ENCODE measurements at places on chromosomes 7 and 10.

- DNase-seq, result no peak
- no peak overlapping the region for H3K4me3 ChIP-seq
- no peaks in the 10 kb centered on the region for H3K27me3 ChIP-seq
- H3K4me1 ChIP-seq, result peaks cover 12% of the 10 kb centered on the region
Measured at GRCh38 chr7:41709621-41710020, 6.7 kb upstream of the INHBA start.

DNA sequence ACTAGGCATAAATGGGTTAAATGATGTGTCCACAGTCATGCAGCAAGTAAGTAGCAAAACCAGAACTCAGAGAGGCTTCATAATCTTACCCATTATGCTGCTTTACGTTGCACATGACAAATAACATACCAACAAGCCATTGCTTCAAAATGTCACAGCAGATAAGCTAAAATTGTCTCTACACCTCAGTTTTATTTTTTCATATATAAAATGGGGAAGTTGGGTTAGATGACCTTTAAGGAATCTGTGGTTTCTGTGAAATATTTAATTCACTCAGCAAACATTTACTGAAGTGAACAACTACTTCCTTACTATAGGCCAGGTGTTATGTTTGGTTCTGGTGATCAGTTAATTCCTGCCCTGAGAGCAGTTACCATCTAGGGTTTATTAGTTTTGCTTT, 2.2 kb upstream of the ASCC1 start:
- DNase-seq, result no peak
- peak overlapping the region; percentile 12 for H3K4me3 ChIP-seq
- no peaks in the 10 kb centered on the region for H3K27me3 ChIP-seq
- peak overlapping the region; percentile 63 for H3K27ac ChIP-seq
- H3K4me1 ChIP-seq, result peaks cover 44% of the 10 kb centered on the region

DNA sequence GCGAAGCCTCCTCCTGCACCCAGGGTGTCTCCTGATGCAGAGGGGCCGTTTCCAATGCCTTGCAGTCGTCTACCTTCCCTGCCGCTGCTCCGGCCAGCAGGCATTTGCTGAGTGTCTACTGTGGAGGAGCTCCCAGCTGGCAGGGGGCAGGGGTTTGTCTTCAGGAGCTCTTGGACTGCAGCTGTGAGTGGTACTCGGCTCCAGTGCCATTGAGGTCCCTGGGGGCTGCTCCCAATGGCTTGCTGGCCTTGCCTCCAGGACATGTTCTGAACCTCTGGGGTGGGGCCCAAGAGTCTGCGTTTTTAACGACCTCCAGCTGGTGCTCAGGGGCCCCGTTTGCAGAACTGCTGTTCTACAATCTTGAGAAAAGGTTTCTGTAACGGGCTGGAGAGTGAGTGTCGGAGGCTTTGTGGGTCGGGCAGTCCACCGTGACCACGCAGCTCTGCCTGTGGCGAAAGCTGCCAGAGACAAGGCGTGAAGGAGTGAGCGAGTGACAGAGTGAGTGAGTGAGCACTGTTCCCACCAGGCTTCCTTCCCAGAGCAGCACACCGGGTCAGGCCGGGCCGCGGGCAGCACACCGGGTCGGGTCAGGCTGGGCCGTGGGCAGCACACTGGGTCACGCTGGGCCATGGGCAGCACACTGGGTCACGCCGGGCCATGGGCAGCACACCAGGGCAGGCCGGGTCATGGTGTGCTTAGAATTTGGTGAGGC, 520.2 kb downstream of the PTPRN2 start:
- no peaks in the 10 kb centered on the region for H3K36me3 ChIP-seq
- H3K4me3 ChIP-seq, result no peak overlapping the region
- no peaks in the 10 kb centered on the region for H3K4me1 ChIP-seq
- peak; percentile 62 for DNase-seq

DNA sequence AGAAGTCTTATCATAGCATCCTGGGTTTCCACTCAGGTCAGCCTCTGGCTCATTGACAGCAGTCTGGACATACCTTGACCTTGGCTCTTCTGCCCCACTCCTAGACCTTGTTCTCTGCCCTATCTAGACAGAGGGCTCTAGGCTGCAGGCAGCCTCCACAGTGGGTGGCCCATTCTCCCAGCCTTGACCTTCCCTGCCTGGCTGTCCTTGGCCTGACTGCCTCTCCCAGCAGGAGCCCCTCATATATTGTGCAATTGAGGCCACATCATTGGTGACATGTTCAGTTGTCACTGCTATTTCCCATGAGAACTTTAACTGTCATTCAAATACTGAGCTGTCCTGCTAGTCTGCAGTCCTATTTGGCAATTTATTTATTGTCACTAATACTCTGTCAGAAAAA, 503.4 kb downstream of the PLXNA4 start:
- H3K36me3 ChIP-seq, result no peaks in the 10 kb centered on the region
- no peak for DNase-seq
- H3K27ac ChIP-seq, result no peak overlapping the region
- H3K4me3 ChIP-seq, result no peak overlapping the region
- H3K4me1 ChIP-seq, result no peaks in the 10 kb centered on the region

GRCh38 chr7:92834507-92835260, 1.7 kb downstream of the CDK6 start:
- no peaks in the 10 kb centered on the region for H3K36me3 ChIP-seq
- peaks cover 22% of the 10 kb centered on the region for H3K4me1 ChIP-seq
- peak overlapping the region; percentile 85 for H3K27ac ChIP-seq
- peak overlapping the region; percentile 77 for H3K4me3 ChIP-seq
- H3K27me3 ChIP-seq, result no peaks in the 10 kb centered on the region

GRCh38 chr10:48594803-48595538, 9.9 kb downstream of the ARHGAP22 start:
- no peak overlapping the region for H3K4me3 ChIP-seq
- H3K36me3 ChIP-seq, result no peaks in the 10 kb centered on the region
- no peaks in the 10 kb centered on the region for H3K4me1 ChIP-seq
- H3K27me3 ChIP-seq, result no peaks in the 10 kb centered on the region

- no peaks in the 10 kb centered on the region for H3K4me1 ChIP-seq
- no peak overlapping the region for H3K4me3 ChIP-seq
Measured at GRCh38 chr7:50185208-50185607, 92.2 kb upstream of the ZPBP start.

DNA sequence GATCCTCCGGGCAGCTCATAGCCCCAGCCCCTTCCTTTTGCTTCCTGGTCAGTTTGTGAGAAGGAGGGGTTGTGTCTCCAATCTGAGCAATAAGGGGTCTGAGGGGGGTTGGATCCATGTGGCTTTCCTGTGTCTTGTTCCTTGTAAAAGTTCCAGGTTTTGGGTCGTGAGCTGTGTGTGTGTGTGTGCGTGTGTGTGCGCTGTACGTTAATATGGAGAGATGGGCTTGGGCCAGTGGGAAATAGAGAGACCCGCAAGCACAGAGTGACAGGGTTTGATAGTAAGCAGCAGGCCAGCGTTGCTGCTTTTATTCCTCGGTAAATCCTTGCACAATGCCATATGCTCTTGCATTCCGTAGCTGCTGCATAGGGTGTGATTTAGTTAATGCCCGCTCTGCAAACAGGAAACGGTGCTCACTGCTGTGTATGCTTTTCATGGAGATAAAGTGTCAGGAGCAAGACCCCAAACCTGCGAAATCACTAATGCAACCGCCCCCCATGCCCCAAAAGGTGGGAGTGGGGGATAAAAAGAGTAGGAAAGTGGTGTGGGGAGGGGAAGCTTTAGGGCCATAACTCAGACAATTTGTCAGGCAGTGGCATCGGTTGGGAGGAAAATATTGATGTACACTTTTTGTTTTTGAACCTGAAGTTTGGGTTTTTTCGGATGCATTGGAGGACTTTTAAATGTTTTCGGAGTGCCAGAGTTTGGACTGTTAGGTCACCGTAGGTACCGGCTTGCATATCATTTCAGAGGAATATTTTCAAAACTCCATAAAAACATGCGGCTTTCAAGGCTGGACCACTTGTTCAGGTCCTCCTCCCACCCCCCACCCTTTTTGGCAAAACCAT, 108.7 kb downstream of the TCF7L2 start:
- no peaks in the 10 kb centered on the region for H3K27me3 ChIP-seq
- peak overlapping the region; percentile 4 for H3K4me3 ChIP-seq
- peak overlapping the region; percentile 75 for H3K27ac ChIP-seq
- H3K36me3 ChIP-seq, result no peaks in the 10 kb centered on the region

- DNase-seq, result no peak
- no peak overlapping the region for H3K27ac ChIP-seq
- H3K4me1 ChIP-seq, result peaks cover 22% of the 10 kb centered on the region
- H3K36me3 ChIP-seq, result no peaks in the 10 kb centered on the region
Measured at GRCh38 chr10:86403183-86403797, 36.7 kb upstream of the GRID1 start.

- H3K4me1 ChIP-seq, result peaks cover 79% of the 10 kb centered on the region
- no peak overlapping the region for H3K4me3 ChIP-seq
- DNase-seq, result no peak
Measured at GRCh38 chr10:124671486-124672075, 72.6 kb downstream of the FAM53B start.

DNA sequence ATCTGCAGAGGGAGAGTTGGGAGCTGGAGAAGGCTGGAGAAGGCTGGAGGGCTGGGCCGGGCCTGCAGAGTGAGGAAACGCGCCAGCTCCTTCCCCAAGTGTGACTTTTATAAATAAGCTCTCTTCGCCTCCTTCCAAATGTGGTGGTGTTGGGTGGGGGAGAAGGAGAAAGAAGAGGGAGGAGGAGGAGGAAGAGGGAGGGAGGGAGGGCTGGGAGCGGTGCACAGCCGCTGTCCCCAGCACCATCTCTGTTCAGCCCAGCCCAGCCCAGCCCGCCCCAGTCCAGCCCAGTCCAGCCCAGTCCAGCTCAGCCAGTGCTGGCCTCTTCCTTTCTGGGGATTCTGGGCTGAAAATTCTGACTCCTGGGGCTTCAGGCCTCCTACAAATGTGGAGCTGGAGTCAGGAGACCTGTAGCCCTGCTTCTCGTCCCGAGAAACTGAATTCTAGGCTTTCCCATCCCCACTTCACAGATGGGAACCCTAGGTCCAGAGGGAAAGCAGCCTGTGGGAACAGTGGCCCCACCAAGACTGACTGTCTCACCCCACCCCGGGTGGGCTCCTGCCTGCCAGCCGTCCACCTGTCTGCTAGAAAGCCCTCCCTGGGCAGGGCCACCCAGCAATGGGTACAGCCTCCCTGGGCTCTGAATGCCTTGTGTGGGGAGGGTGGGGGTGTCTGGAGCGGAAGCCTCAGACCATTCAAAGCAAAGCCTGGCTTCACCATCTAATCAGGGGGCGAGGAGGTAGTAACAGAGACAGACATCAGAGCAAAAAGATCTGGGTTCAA, 2.3 kb downstream of the STX1A start:
- no peaks in the 10 kb centered on the region for H3K36me3 ChIP-seq
- peaks cover 24% of the 10 kb centered on the region for H3K4me1 ChIP-seq
- H3K27me3 ChIP-seq, result no peaks in the 10 kb centered on the region
- no peak overlapping the region for H3K4me3 ChIP-seq

DNA sequence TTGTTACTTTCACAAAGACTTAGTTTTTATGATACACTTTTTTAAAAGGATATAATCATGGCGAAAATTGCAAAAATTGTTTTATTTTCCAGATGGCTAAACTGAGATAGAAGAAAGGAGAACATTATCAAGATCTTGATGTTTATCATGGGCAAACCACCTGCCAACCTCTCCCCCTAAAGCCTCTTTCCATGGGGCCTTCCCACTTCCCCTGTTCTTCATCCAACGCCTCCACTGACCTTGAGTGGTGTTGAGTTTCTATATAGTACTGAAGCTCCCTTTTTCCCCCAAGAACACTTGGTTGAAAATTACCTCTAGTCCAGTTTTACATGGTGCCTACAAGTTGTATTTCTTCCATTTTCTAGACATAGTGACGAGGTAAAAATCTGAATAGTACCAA, 5.0 kb downstream of the CREB3L2 start:
- no peak for DNase-seq
- H3K4me3 ChIP-seq, result peak overlapping the region; percentile 12
- H3K36me3 ChIP-seq, result no peaks in the 10 kb centered on the region

DNA sequence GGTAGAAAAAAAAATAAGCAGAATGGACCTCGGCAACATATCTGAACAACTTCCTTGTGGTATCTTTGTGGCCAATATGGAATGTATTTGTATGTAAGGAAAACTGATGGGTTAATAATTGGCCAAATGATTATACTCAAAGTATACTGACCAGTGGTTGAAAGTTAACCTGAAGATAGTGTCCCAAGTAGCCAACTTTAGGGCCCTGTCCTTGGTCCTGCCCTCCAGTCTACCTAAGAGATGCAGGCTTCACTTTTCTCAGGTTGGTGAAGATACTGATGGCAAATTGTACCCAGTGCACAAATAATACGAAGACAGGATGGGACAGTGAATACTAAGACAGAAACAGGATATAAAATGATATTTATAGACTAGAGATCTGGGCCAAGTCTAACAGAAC, 109.2 kb downstream of the SORCS3 start:
- no peak overlapping the region for H3K4me3 ChIP-seq
- H3K36me3 ChIP-seq, result no peaks in the 10 kb centered on the region
- DNase-seq, result no peak
- H3K27me3 ChIP-seq, result no peaks in the 10 kb centered on the region
- H3K27ac ChIP-seq, result no peak overlapping the region
- H3K4me1 ChIP-seq, result no peaks in the 10 kb centered on the region

DNA sequence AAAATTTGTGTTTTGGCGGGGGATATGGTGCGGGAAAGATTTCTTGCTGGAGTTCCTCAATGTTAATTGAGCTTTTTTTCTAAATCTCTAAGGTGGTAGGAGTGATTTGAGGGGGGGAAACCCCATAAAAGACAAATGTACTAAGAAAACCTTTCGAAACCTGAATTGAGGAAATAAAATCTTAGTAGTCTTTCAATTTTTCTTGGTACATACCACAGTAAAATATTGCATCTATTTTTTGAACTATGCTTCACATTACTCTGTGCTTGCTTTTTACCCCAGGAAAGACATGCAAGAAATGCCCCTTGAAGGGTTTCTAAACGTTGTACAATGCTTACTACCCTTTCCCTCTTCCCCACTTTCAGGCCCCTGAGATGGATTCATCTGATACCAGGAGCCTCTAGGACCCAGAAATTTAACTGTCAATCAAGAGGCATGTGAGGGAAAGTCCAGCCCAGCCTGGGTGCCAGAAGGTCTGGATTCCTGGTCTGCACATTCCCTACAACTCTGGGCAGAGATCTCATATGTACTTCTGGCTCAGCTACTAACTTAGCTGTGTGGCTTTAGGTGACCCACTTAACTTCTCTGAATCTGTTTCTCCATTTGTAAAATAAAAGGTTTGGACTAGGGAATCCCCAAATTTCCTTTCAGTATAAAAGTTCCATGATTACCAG, 5.8 kb upstream of the PDCD4 start:
- peaks cover 43% of the 10 kb centered on the region for H3K4me1 ChIP-seq
- peak overlapping the region; percentile 89 for H3K27ac ChIP-seq
- no peaks in the 10 kb centered on the region for H3K36me3 ChIP-seq
- no peaks in the 10 kb centered on the region for H3K27me3 ChIP-seq

GRCh38 chr7:93307131-93307660, 75.0 kb downstream of the VPS50 start:
- H3K4me1 ChIP-seq, result no peaks in the 10 kb centered on the region
- no peaks in the 10 kb centered on the region for H3K27me3 ChIP-seq
- no peak overlapping the region for H3K4me3 ChIP-seq
- no peak overlapping the region for H3K27ac ChIP-seq

- H3K27ac ChIP-seq, result no peak overlapping the region
- no peak for DNase-seq
- no peaks in the 10 kb centered on the region for H3K36me3 ChIP-seq
- no peaks in the 10 kb centered on the region for H3K27me3 ChIP-seq
Measured at GRCh38 chr10:131534836-131535235, 223.3 kb upstream of the TCERG1L start.

- H3K4me3 ChIP-seq, result no peak overlapping the region
- H3K4me1 ChIP-seq, result peaks cover 3% of the 10 kb centered on the region
- H3K36me3 ChIP-seq, result no peaks in the 10 kb centered on the region
Measured at GRCh38 chr7:143463556-143463955, 14.1 kb upstream of the TAS2R41 start.

- H3K27me3 ChIP-seq, result no peaks in the 10 kb centered on the region
- H3K4me1 ChIP-seq, result peaks cover 11% of the 10 kb centered on the region
- H3K4me3 ChIP-seq, result no peak overlapping the region
- no peak overlapping the region for H3K27ac ChIP-seq
- peak; percentile 85 for DNase-seq
Measured at GRCh38 chr10:78258323-78259030, 224.8 kb downstream of the RPS24 start.
